Thymus (tissue), 14 donors: ENCODE measurements at places on chromosomes 12 and 14.

- no peak for DNase-seq
Measured at GRCh38 chr12:100201604-100202423, 1.2 kb downstream of the ACTR6 start.

DNA sequence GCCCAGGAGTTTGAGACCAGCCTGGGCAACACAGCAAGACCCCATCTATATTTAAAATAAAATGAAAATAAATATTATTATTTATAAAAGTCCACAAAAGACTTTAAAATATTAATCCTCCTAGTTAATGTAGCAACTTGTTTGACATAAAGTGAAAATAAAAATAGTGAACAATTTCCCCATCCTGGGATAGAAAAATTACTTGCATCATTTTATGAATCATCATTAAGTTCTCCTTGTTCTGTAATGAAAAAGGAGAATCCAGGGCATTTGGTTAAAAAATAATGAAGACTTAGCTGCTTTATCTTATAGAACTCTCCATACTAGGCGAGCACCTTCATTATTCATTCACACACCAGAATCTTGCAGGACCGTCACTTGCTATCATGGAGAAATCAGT lies 66.1 kb downstream of the ELK3 start:
- no peak for DNase-seq

DNA sequence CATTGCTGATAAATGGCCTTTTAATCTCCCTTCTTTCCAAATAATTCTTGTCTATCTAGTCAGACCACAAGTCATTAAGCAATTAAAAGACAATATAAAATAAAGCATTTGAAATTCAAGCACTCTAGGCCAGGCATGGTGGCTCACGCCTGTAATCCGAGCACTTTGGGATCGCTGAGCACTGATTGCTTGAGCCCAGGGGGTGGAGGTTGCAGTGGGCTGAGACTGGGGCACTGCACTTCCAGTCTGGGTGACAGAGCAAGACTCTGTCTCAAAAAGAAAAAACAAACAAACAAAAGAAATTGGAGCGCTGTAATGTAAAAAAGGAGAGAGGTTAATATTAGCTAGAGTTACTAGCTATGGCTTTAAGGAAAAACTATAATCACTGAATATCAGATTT lies 30.5 kb upstream of the CSRP2 start:
- no peak for DNase-seq

GRCh38 chr14:98714626-98715425 lies 557.2 kb downstream of the BCL11B start:
- DNase-seq: no peak

DNA sequence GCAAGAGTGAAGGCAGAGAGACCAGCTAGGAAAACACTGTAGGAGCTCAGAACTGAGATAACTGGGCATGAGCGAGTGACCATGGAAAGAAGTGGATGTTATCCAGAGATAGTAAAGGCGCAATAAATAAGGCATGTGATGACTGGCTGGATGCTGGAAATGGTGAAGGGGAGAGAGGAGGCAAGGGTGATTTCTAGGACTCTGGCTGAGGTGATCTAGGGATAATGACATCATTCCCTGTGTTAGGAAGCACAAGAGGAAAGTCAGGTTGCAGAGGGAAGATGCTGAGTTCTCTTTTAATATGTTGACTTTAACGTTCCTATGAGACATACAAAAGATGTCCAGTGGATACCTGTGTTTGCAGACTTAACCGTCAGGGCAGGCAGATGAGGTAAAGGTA lies 78.7 kb downstream of the C12orf56 start:
- DNase-seq: no peak

DNA sequence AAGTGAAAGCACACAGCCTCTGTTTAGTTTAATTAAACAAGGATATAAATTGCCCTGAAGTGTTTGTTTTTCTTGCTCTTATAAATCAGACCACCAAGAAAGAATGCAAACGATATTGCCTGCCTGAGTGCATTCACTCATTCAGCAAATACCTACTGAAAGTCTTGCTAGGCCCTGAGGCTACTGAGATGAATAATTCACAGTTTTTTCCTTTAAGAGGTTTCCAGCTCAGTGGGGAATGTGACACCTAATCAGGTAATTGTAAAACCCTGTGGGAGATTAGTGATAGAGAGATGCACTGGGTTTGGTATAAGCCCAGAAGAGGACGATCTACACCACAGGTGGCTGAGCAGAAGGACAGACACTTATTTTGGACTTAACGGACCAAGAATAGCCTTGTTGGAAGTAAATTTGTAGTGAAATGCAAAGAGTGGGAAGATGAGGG lies 151.4 kb downstream of the SLC35F4 start:
- no peak for DNase-seq

- no peak for DNase-seq
Measured at GRCh38 chr12:67637718-67638117, 10.8 kb upstream of the DYRK2 start.

- DNase-seq: no peak
Measured at GRCh38 chr14:98946940-98947339, 325.1 kb downstream of the BCL11B start.

DNA sequence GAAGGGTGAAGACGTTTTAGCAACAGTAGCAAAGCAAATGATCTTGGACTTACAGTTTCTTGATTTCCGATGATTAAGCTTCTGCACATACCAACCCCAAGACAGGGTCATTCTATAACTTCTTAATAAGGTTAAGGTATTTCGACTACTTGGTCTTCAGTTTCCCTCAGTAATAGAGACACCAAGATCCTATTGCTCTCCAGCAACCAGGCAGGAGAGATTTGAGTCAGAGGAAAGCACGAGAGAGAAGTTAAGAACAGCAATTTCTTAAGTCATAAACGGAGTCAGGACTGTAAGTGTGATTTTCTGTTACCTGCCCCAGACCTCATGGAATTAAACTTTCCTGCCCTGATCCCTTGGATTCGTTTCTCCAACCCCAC lies 215.6 kb downstream of the TTC8 start:
- no peak for DNase-seq

GRCh38 chr12:27549801-27550652 lies 26.0 kb downstream of the PPFIBP1 start:
- no peak for DNase-seq
